ENCODE measurements at places on chromosomes 2 and 18. TPM values are rescaled to one million over a fixed set of nuclear protein-coding genes. Genes with fewer than 3 reads are reported as not detected.

DNA sequence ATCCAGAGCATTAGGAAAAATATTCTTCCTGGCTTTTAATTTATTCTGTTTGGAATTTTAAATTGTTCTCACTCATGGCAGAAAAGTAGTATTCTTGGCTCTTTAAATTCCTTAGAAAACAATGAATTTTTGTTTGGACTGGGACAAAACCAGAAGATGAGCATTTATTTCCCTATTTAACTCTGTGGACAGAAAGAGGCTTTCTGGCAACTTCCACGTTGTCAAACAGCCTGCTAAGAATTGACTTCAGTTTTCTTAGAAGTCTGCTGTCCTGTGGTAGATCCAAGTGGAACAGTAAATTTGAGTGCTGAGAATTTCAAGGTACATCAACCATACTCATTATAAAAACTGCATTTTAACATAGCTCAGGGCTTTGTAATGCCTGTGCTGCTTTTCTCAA is 83.8 kb downstream of the MGAT5 start:
- no peak for DNase-seq

GRCh38 chr2:182717816-182718215 is 1.8 kb downstream of the DNAJC10 start:
- DNase-seq, result no peak

FAM210A gene
- 17.5 TPM for total RNA-seq

- DNase-seq, result peak; percentile 55
These were observed 710 bp downstream of the DUSP19 start for GRCh38 chr2:183079139-183079775.

DNA sequence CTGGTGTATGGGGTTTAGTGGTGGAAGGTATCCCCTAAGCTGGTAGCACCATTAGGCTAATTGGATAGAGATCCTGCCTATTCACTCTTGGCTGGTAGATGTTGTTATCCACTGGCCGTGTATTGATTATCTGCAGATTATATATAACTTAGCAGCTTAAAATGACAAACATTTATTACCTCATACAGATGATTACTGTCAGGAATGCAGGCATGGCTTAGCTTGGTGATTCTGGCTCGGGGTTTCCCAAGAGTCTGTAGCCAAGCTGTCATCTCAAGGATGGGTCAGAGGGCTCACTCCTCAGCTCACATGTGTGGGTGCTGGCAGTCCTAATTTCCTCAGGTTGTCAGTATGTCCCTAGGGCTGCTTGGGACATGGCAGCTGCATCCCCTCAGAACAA is 465.8 kb downstream of the PARD3B start:
- no peak for DNase-seq

GRCh38 chr18:75211953-75212750 is 1.6 kb downstream of the TSHZ1 start:
- DNase-seq, result no peak

PLEKHH2 gene
- 14.0 TPM for total RNA-seq

- DNase-seq, result no peak
These were observed 101.6 kb downstream of the PIEZO2 start for GRCh38 chr18:11047817-11048216.

DNA sequence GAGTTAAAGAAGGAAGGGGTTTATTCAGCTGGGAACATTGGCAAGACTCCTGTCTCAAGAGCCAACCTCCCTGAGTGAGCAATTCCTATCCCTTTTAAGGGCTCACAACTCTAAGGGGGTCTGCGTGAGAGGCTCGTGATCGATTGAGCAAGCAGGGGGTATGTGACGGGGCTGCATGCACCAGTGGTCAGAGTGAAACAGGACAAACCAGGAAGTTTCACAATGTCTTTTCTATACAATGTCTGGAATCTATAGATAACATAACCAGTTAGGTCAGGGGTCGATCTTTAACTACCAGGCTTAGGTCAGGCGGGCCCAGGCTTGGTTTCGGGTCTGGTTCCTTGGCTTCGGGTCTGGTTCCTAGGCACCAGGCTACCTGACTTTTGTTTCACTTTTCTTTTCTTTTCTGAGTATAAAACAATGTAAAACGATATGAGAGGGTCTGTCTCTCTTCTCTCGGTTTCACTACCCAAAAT is 30.1 kb upstream of the LIPG start:
- no peak for DNase-seq

- no peak for DNase-seq
These were observed 623.1 kb upstream of the HS6ST1 start for GRCh38 chr2:128941751-128942150.

GRCh38 chr2:10419553-10420257 is 28.4 kb downstream of the ODC1 start:
- DNase-seq, result no peak

DNA sequence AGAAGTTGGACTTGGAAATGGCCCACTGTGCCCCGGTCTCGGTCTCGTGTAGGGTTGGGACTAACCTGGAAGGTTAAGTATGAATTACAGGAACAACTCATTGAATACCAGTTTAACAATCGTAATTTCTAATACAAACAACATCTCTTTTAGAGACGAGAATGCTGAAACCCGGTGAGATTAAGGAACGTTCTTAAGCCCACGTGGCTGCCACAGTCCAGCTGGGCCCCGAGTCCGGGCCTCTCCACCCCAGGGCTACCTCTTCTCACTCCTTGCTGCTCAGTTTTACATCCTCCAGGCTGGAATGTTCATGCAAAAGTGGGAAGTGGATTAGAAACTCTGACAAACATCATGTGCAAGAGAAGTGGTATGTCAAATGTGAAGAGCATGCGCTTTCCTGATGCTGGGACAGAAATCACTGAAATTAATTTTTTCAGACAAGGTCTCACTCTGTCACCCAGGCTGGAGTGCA is 29.4 kb downstream of the NGEF start:
- DNase-seq, result no peak

FOXI3 gene
- not detected for total RNA-seq

GNAL gene
- total RNA-seq, result 0.77 TPM

CFAP221 gene
- total RNA-seq, result not detected

MC5R gene
- total RNA-seq, result not detected

GRCh38 chr2:118102433-118103082 is 14.3 kb downstream of the INSIG2 start:
- peak; percentile 16 for DNase-seq

DNA sequence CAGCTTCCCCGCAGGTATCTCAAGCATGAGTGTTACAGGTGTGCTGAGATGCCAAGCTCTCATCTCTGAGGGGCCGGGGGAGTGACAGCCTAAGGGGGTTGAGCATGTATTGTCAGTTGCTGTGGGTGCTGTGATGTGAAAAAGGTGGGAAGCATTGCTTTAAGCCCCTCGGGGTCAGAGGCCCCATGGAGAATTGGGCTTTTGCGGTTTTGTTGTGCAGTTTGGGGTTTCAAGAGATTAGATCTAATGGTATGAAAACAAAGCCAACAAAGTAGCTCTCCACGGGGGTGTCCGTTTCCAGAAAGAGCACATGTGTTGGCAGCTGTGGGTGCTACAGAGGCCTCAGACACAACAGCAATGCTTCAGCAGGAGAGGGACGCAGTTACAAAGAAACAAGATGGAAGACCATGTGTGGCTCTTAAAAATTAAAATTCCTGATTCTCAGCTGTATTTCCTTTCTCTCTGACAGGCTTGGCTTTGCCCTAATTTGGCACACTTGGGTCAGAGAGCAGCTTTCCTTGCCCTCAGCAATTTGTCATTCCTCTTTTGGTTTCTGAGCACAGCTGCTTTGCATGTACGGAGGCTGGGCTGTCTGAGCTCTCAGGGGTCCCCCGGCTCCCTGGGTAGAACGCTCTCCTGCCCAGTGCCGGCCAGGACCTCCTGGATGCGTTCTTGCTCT is 69.9 kb downstream of the TMEM247 start:
- DNase-seq, result no peak

TCF4 gene
- total RNA-seq, result 57.6 TPM

DNA sequence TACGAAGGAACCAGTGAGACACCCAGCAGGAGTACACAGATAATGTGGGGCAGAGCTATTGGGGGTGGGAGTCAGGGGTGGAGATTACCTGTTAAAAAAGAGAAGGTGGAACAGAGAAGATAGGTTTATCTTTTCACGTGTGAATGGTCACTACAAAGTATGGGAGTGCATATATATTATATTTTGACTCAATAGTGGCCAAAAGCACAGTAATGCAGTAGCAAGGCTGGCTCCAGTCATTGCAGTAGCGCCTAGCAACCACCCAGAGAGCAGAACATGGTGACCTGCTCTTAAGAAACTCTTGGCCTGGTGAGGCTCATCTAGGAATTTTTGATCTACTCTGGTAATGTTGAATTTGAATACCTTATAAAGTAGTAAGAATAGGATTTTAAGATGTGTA is 1.0 kb downstream of the IMPACT start:
- DNase-seq, result peak; percentile 18

RFTN2 gene
- total RNA-seq, result 10.2 TPM

C2orf66 gene
- 0.26 TPM for total RNA-seq
